Stimulated activated CD4-positive, alpha-beta T cell treated with anti-CD3 and anti-CD28 coated beads, Interleukin-1b, Interleukin-23, amount 100 ng/mL, for 1 hour (primary cell): ENCODE measurements at places on chromosomes 13 and 19.

DNA sequence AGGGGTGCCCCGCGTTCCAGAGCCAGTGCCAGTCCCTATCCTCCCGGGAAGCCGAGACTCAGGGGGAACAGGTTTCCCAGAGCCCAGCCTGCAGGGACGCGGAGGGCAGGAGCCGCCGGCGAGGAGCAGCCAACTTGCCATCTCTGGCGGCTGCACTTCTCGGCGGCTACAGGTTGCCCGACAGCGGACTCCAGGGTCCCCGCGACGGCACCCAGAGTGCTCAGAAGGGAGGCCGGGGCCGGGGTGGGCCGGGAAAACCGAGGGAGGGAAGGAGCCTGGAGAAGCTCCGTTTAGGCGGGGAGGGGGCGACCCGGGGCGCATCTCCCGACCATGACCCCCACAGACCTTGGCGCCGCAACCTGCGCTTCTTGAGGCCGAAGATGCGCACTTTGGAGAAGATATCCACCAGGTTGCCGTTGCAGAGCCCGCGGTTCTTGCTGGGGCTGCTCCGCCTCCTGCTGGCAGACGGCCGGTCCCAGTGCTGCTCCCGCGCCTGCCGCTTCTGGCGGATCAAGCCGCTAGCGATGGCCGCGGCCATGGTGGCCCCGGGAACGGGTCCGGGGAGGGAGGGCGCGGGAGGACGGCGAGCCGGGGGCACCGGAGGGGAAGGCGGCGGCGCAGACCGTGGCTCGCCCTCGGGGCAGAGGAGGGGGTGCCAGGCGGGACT lies 463.8 kb downstream of the ITGBL1 start:
- DNase-seq = no peak

DNA sequence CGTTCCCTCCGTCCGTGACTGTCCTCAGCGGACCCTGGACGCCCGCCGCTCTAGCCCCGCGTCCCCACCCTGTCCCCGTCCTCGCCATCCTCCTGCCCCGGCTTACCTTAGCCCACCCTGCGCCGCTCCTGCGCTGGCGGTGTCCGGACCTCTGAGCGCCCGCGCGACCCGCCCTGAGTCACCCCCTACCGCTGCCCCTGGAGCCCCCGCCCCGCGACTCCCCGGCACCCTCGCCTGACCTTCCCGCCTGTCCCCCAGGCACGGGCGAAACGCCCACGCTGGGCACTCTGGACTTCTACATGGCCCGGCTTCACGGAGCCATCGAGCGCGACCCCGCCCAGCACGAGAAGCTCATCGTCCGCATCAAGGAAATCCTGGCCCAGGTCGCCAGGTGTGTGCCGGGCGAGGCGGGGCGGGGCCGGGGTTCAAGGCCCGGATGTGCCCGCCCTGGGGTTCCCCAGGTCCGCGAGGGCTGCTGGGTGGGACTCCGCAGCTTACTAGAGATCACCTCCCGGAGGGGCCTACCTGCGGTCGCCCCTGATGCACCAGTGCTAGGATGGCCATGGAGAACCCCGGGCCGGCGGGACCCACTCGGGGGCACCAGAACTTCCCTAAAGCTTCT lies 5.1 kb downstream of the HMG20B start:
- DNase-seq = no peak

DNA sequence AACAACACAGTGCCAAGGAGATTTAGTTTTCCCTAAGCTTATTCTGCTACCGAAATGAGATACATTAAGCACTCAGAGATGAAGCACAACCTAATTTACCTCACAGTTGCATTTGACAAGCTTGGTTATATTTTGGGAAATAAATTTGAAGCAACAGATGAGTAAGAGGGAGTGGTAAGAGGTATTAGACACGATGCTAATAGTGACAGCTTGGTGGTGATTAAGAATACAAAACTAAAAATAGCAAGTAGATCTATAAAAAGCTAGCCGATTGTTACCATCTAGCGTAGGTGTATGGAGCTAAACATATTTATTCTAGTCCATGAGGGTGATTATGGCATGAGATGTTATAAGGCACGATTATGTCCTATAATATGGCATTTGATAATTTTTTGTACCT lies 208.5 kb downstream of the PCCA start:
- DNase-seq = no peak

GRCh38 chr19:2271234-2272103 lies 10.5 kb downstream of the PEAK3 start:
- DNase-seq = no peak

GRCh38 chr13:48096670-48097069 lies 1.8 kb upstream of the MED4 start:
- no peak for DNase-seq

GRCh38 chr19:3563709-3564524 lies 6.5 kb upstream of the MFSD12 start:
- DNase-seq = no peak

- DNase-seq = no peak
These were observed 7.9 kb upstream of the UQCR11 start for GRCh38 chr19:1613146-1613545.

DNA sequence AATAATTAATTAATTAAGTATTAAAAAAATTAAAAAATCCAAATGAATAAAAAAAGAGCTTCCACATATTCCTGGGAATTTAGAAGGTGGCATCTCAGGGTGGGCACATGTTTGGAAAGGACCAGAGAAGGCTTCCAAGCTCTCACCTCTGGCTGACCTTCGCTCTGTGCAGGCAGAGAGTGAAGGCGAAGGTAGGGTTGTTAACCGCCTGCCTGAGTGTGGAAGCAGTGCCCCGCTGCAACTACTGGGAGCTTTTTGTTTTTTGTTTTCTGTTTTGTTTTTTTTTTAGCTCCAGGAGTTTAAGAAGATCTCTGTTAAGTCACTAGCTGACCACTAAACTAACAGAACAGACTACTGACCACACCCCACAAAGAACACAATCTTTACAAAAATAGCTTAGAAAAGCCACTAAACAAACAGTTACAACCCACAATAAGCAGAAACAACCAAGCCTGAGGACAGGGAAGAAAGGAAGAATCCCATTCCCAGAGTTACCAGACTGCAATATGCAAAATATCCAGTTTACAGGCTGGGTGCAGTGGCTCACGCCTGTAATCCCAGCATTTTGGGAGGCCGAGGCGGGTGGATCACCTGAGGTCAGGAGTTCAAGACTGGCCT lies 11.4 kb downstream of the ZNF541 start:
- DNase-seq = no peak

DNA sequence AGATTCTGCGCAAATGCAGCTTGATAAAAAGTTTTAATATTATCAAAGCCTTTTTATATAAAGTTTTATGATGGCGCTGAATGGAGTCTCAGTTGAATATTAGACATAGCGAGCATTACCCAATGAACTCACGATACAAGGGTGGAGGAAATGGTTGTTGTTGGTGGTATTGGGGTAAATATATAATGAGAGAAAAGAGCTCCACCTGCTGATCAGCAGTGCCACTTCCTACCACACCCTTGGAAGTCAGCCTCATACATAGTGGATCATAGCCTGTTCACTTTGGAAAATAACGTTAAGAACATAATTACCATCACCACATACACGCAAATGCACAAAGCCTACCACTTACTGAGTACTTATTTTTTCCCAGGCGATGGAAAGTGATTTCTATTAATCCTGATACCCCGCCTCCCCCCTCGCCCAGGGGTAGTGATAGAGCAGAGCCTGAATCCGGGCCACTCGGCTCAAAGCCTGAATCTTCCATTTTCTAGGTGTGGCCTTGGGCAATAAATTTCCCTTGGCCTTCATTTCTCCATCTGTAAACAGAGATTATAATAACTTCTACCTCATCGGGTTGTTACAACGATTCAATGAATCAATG lies 358.3 kb downstream of the KLF5 start:
- DNase-seq = no peak

DNA sequence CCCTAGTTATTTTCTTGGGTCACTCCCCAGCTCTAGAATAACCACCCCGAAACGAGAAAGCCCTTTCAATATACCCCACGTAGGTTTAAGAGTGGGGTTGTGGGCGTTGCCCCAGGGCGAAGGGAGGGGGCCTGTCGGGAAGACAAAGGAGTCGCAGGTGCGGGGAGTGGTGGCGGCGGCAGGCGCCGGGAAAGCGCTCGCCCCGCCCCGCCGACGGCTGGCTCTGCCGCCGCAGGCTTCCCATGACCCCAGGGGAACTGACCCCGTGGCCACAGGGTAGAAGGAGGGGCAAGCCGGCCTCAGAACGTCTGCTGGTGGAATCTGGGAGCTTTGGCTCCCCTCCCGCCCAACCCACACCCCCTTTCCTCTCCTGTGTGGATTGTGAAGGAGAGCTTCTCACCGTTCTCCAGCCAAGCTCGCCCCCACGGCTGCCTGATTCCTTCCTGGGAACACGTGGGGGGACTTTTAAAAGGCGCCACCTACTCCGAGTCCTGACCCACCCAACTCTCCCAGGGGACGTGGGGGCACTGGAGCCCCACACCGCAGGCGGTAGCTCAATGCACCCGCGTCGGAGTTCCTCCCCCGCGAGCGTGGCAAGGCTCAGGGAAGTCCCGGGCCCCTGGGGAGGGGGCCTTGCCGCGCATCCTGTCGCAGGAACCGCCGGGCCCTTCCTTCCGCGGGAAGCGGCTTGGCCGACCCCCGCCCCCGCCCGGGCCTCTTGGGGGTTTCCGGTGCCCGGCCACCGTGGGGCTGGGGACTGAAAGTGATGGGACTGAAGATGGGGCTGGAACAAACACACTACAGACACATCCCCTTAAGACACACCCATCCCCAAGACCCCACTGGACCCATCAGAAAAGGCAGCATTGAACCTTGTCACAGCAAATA lies 5.5 kb downstream of the IER2 start:
- DNase-seq = no peak

GRCh38 chr19:33508431-33508830 lies 13.2 kb downstream of the PEPD start:
- DNase-seq = no peak

GRCh38 chr13:98563071-98563470 lies 13.8 kb downstream of the STK24 start:
- no peak for DNase-seq

DNA sequence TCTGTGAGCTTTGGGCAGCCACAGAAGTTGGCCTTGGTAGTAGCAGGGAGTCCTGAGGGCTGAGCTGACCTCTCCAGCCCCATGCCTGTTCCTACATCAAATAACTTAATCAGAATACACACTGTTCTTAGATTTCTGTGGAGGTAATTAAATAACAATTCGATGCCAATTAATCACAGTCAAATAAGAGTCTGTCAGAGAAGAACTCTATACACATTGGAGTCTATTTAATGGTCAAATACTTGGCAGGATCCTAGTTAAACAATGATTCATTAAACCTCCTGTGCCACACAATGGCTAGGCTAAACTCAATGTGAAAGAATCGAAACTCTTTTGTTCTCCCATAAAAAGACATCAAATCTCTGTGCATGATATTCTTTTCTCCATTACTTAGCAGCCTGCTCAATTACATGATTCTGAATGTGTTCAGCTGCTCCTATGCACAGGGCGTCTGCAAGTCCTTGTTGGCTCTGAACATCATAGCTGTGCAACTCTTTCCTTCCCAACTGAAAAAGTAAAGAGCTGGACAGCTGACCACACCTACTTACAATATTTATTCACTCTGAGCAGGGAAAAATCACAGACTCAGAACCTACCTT lies 173.1 kb downstream of the ABCC4 start:
- no peak for DNase-seq

DNA sequence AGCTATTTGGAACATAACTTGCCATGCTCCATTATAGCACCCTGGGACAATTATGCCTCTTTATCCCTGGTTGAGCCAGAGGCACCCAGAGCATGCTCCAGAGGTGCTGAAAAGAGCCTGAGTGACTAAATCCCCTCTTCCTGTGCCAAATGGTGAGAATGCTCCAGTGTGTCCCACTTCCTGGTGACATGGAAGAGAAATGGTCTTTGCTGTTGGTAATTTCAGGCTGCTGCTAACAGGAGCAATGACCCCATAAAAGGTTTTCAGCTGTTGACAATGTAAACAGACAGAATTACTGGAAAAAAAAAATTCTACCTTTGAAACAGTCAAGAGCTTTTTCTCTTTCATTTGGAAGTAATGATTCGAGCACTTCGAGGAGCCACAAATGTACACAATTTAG lies 341.8 kb downstream of the FGF9 start:
- DNase-seq = no peak

DNA sequence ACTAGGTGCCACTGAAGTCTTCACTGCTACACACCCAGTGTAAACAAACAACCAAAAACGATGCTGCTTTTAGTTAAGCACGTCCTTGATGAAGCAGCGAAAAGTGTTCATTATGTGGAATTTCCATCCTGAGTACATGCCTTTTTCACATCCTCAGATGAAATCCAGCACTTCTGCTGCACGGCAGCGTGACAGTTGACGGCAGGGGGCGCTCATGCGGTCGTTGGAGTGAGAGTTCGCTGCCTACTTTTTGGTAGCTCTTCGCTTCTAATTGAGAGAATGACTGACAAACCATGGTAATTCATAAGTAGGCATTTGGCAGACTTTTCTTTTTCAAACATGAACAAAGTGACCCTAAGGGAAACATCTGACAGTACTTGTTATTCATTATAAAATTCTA lies 1124.9 kb downstream of the EFNB2 start:
- no peak for DNase-seq

DNA sequence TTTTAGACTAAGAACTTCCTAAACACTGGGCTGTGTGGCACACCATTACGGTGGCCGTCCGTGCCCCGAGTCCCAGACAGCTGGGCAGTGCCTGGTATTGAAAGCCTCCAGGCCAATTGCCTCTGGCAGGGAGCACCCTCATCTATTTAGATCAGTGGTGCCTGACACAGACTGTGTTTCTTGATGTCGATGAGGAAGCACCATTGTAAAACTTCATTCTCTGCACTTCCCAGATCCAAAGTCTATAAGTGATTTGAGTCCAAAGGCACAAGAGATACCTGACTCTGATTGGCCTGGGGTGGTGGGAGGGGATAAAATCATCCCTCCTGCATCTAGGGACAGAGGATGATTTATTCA lies 8.5 kb upstream of the STK24 start:
- no peak for DNase-seq

GRCh38 chr13:50722440-50723125 lies 120.9 kb downstream of the DLEU7 start:
- no peak for DNase-seq

- DNase-seq = no peak
These were observed 904.2 kb upstream of the MIR17HG start for GRCh38 chr13:90443268-90443667.

- no peak for DNase-seq
These were observed 149.5 kb downstream of the SLITRK1 start for GRCh38 chr13:83732755-83733154.

GRCh38 chr19:12783291-12783848 lies 7.9 kb upstream of the JUNB start:
- DNase-seq = no peak

- no peak for DNase-seq
These were observed 1.9 kb downstream of the NFKBIB start for GRCh38 chr19:38901683-38902082.

GRCh38 chr19:5977222-5977784 lies 637 bp downstream of the RANBP3 start:
- DNase-seq = no peak
